ENCODE measurements at places on chromosomes 7 and 10. TPM values are rescaled to one million over a fixed set of nuclear protein-coding genes. Genes with fewer than 3 reads are reported as not detected.

DNA sequence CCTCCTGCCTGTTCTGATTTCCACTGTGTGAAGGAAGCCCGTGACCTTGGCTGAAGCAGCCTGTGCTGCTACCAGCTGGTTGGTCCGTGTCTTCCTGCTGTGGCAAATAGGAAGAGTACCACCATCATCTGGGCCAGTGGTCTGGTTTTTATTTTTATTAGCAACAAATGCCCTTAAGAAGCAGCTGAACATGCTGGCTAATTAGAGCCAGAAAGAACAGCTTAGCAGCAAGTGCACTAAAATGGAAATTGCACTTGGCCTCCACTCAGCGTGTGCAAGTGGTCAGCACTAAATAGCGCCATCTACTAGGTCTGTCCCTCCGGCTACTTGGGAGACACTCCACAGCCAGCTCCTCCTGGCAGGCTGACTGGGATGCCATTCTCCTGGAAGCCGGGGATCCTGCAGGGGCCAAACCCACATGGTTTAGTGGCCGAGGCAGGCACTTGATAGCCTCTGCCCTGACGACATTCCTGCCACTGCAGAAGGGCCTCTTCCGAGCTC, 690.3 kb upstream of the FOXK1 start:
- DNase-seq = no peak

TWIST1 gene
- polyA plus RNA-seq = not detected

- DNase-seq = no peak
These were observed 49.4 kb downstream of the LRRN3 start for GRCh38 chr7:111140091-111140865.

DNA sequence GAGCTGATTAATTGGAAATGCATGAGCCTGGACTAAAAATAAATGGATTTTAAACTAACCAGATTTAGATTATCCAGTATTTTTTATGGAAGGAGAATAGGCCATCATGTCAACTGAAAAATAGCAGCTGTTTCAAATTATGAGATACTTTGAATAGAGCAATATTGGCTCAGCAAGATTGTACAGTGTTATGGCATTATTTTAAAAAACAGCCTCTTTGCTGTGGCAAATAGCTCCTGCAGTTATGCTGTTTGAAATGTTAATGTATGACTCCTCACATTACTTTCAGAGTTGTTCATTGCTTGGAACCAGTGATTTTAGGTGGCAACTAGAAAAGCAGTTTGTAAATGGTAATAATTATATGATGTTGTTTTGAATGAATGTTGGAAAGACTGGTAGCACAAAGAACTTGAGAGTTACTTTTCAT, 244.5 kb downstream of the KIAA1217 start:
- DNase-seq = no peak

DNA sequence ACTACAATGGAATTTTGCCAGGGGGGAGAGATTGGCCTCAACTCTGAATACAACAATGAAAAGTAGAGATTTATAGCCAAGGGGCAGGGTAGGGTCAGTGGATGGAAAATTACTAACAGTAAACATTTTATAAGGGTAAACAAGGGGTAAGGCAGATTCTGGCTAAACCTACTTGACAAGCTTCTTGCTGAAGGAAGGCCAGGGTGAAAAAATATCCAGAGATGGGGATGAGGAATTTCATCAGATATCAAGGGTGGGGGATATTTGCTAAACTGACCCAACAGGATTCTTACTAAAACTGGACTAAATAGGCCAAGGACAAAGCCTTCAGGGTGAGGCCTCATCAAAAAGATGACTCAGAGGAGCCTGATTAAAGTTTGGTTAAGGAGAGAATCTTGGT, 156.3 kb downstream of the RTKN2 start:
- no peak for DNase-seq

MBLAC1 gene
- 0.88 TPM for polyA plus RNA-seq
